PC-9 (cell line): ENCODE measurements at places on chromosomes 3 and 15.

GRCh38 chr3:170680593-170680992, 94.7 kb upstream of the SLC7A14 start:
- DNase-seq = no peak

DNA sequence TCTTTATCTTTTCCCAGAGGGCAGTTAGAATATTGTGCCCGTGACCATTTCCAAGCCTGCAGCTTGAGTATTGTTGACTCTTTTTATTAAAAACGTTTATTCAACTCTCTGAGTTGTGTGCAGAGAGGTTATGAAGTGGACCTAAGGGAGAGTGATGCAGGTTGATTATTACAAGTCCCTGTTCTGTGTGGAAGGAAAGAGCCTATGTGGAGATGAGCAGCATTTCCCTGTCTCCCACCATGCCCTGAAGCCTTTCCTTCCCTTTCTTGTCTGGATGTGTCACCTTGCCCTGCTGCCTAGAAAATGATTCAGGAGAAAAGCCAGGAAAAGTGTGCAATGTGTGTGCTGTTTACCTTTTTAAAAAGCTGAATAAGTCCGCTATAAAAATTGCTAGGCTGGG, 19.4 kb downstream of the ZPLD1 start:
- no peak for DNase-seq

DNA sequence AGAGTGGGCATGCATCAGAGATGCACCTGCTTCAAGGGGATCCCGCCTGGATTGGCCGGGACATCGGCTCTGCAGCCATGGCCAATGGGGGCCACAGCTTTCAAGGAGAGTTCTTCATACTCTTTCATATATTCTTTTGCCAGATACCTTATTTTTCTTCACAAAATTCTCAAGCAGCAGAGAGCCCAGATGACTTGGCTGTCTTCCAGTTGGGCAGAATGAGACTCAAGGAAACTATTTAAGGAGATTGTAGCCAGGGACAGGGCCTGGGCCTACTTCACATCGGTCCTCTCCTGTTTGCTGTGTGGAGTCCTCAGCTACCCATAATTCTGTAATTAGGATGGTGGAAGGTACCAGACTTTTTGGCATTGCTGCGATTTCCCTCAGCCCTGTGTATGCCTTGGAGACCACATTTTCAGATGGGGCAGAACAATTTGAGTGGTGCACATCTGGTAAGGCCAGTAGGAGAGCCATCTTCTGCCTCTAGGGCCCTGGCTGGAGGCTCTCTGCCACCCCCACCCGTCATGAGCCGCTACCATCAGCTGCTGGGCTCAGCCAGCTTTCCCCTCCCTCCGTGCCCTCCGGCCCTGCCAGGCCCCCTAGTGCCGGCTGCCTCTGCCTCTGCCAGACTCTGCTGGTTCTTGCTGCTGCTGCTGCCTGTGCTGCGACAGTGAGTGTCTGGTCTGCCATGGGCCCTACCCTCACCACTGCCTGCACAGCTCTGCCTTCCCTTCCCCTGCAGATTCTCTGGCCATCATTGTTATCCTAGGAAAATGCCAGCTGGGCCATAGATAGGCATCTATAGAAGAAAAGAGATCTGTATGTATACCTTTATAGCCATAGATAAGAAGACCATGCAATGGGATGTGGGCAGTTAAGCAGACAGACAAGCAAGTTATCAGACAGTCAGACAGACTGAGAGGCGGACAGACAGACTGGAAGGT, 6.7 kb downstream of the PLIN1 start:
- no peak for DNase-seq

DNA sequence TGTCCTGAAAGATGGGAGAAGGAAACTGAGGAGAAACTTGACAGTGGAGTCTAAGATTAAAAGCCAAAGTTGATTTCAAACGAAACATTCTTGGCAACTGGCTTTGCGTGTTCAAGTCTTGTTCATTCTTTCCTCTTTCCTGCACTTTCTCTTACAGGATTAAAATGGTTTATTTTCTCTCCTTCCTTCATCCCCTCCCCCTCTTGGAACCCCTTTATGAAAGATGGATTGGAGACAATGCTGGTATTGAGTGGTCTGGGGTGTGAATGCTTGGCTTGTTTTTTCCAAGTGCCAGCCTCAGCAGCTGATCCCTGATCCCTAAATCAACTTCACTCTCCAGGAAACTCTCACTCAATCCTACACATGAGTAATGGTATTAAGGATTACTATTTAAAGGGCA, 703 bp upstream of the LSAMP start:
- no peak for DNase-seq

GRCh38 chr15:74400313-74400860, 32.9 kb upstream of the CYP11A1 start:
- DNase-seq = no peak

- no peak for DNase-seq
These were observed 107.8 kb downstream of the MEGF11 start for GRCh38 chr15:66145726-66146182.

DNA sequence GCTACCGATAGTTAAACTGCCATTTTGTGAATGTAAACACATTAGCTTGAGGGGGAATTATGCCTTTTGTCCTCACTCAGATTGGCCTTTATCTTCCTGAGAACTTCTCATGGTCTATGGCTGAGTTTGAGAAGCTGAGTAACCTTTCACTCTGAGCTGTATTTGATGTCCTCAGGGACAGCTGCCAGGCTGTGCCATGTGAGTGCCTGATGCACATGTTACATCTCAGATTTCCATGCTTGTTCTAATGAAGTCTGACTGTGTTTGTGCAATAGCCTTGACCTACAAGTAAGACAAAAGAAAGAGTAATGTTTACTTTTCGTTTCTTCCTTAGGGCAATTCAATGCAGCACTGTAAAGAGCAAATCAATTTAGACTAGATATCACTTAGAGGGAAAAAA, 44.1 kb upstream of the ARL6 start:
- no peak for DNase-seq

DNA sequence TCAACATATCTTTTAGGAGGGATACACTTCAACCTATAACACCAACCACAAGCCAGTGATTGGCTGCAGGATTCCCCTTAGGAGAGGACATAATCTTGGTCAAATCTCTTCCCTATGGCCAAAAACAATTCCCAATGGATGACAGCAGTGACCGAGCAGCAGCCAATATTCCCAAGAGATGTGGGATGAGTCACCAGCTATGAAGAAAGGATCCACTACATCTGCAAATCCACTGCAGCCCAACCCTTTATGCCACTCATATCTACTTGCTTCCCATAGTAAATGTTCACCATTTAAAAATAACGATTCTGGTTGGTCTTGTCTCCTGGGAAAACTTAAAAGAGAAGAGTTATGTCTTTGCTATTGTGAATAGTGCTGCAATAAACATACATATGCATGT, 4.5 kb upstream of the IQCF5 start:
- no peak for DNase-seq

DNA sequence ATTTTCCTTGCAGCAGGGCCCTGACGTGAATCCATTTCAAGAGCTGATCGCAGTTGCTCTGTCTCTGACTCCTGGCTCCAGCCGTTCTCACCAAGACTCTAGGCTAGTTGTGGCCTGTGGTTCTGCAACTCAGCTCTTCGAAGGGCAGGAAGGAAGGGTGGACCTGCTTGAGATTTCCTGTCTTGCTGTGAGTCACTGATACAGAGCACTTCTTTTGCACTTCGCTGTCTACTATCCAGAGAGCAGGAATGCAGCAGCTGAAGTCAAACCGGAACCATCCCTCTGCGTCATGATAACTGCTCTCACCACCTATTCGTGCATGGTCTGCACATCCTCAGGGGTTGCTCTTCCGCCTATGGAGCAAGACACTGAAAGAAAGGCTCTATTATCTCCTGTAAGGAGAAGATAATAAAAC, 59.7 kb downstream of the RAP2B start:
- peak; percentile 92 for DNase-seq

DNA sequence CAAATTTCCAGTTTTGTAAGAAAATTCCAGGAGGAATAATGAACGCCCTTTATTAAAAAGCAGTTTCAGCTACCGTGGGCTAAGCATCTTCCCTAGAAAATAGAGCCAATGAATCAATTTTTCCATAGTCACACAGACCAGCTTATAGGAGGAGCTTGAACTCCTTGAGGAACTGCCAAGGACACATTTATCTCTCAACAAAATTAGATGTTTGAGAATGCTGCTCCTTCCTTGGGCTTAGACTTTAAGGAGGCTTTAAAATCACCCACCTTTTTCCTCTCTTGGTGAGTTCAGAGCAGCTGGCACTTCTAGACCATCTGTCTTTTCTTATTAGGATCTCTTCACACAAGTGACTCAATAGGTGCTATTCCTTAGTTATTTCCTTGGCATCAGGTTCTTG, 588.0 kb downstream of the SQOR start:
- DNase-seq = no peak

GRCh38 chr15:71679793-71680353, 130.5 kb upstream of the NR2E3 start:
- DNase-seq = peak; percentile 83

- no peak for DNase-seq
These were observed 245.7 kb downstream of the FGF12 start for GRCh38 chr3:192481638-192482037.
